K562 (cell line): ENCODE measurements at places on chromosomes 2 and 18. TPM values are rescaled to one million over a fixed set of nuclear protein-coding genes. Genes with fewer than 3 reads are reported as not detected.

GRCh38 chr2:210519594-210519993 is 36.8 kb upstream of the CPS1 start:
- no peak for DNase-seq

GRCh38 chr2:219207884-219208740 is 1.5 kb downstream of the ZFAND2B start:
- no peak for DNase-seq

GRCh38 chr2:121343191-121343590 is 58.2 kb upstream of the TFCP2L1 start:
- DNase-seq, result no peak

DNA sequence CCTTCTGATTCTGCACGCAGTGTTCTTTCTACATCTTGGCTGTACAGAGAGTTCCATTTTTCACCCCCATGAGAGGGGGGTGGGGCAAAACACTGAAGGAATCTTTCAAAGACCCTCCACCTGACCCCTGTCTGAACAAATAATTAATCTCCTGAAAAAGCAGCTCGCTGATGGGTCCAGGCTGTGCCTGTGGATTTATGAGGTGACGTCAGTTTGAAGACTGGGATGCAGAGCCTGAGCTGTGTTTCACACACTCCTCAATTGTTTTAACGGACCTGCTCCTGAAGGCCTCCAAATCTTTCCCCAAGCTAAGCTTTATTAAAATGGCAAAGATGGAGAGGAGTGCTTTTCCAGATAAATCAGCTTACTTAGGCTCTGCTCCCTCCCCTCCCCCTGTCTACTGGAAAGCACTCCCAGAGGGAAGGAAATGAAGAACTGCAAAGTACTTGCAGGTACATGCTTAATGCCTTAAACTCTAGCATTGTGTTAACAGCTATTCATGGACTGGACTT is 390.2 kb upstream of the TNP1 start:
- no peak for DNase-seq

DNA sequence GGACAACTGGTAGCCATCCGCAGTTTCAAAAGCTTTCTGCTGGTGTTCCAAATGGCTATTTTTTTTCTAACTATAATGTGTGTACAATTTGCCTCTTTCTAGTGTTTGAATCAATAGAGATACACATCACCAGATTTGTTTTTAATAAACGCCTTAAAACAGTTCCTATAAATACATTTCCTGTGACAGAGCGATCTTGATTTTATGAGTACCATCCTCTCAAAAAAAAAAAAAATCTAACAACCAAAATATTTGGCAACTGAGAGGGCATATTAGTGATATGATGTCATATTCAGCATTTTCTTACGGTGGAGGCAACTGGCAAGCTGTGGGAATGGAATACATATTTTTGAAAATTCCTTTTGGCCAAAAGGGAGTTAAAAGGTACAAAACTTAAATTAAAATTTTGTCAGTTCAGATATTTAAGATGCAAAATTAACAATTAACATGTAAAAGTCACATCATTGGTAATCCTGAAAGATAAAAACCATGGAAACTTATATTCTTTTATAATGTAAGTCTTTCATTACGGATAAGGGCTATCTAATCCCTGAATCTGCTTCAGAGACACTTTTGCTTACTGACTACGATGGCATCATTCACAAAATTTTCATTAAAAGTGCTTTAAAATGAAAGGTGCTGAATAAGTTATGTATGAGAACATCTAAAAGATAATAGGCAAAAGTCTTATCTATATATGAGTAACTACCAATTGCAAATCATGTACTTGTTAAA is 268.4 kb downstream of the TCF4 start:
- no peak for DNase-seq

GRCh38 chr2:70094171-70094977 is 7.1 kb downstream of the PCBP1 start:
- DNase-seq, result no peak

DNA sequence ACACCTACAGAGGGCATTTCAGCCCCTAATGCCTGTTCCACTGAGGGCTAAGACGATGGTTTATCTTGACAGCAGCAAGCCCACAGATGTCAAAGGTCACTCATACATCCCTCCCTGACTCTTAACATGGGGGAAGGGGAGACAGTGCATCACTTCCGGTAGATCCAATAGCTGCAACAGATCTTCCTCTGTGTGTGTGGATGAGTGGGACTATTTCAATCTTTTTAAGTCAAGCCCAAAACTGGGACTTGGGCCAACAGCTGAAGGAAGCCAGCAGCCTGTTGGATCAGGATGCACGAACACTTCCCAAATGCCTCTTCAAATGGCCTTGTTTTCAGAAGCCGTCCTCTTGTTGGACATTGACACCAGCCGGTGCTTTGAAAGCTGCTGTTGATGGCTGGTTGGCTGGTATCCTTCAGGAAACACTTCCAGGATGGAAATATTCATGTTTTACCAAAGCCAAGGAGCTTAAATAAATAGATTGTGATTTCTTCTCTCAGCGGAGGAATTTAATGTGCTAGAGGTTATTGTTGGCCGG is 59.2 kb downstream of the IL1R2 start:
- DNase-seq, result peak; percentile 81

DNA sequence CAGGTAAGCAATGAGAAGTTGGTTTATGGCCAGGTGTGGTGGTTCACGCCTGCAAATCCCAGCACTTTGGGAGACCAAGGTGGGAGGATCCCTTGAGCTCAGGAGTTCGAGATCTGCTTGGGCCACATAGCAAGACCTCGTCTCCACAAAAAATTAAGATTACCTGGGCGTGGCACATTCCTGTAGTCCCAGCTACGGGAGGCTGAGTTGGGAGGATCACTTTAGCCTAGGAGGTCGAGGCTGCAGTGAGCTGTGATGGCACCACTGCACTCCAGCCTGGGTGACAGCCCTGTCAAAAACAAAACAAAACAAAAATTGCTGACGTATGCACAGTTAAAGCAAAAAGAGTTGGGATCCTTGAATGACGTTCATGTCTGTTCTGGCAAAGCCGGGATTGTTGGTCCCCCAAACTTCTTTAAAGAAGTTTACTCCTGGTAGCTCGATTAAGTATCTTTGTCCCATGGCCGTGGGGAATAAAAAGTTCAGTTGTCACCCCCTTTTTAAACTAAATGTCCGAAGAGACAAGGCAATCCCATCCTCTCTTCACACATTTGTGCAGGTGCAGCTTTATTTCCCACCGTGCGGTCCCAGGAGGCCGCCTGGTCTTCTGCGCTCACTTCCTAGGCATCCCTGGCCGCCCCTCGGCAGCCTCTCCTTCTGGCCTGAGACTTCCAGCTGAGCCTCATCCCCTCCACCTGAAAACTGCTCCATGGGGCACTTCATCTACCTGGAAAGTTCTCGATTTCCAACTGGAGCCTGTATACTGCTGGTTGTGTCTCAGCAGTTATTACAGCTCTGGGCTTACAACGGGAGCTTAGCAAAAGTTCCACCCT is 762 bp upstream of the SPOPL start:
- DNase-seq, result no peak

DNA sequence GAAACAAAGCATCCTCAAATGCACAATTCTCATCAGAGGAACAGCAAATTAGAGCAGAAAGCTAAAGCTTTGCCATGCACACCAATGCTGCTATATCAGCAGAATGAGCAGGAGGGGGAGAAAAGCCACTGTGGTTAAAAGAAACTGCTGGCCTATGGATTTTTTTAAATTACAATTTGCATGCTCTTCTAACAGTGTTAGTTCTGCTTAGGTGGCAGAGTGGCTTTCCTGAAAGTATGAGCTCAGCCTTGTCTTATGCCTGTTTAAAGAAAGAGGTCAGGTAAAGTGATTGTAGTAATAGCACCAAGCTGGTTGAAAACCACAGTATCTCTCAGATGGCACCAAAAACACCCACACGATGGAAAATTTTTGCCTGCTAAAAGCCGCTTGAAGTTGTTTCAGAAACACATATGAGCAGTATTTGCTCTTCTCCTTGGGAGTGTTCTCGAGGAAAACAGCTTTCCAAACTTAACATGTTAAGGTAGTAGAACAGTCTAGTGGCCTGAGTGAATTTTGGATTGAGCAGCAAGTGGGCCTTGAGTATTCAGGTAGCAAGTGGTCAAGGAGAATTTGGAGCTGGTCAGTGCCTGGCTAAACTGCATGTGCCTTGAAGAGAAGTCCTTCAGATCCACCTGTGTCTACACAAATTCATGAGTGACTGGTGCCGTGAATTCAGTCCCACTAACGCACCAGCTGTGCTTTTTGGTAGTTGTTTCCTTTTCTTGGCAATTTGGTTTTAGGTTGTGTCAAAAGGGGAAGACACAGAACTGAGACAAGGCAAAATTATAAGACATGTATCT is 19.6 kb upstream of the NDUFV2 start:
- DNase-seq, result no peak

GRCh38 chr2:100176925-100177324 is 34.5 kb upstream of the AFF3 start:
- no peak for DNase-seq

- DNase-seq, result no peak
These were observed 91.9 kb upstream of the LRP1B start for GRCh38 chr2:142222715-142223114.

DNA sequence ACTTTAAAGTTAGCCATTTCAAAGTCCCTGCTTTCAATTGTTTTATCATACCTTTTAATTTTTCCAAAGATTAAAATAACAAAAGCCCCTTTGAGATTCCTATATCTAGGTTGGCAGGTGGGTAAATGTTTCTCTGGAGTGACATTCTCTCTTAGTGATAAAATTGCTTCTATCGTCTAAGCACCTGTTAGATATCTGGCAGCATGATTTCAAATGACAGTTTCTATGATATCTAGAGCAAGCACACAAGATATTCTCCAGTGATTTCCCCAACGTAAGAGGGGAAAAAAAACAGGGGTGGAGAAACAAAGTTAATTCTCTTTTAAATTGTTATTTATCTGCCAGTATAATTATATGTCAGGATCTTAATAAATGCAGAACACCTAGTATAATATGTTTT is 610.2 kb downstream of the DSC3 start:
- no peak for DNase-seq

GRCh38 chr18:54801374-54801773 is 26.9 kb upstream of the RAB27B start:
- DNase-seq, result no peak

GRCh38 chr2:11579867-11580659 is 46.2 kb downstream of the GREB1 start:
- DNase-seq, result no peak

DNA sequence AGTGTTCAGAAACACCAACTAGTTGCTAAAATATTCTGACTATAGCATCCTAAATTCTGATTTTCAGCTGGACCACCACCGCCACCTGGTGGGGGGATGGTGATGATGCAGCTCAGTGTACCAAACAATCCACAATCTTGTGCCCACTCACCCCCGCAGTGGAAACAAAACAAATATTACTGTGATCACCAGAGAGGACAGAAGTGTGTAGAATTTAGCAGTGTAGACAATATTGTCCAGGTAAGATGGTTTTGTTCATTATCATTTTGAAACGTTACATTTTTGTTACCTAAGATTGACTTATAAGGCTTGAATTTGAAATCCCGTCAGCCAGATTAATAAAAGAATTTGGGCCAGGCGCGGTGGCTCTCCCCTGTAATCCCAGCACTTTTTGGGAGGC is 31.7 kb upstream of the UBXN4 start:
- DNase-seq, result peak; percentile 60

DNA sequence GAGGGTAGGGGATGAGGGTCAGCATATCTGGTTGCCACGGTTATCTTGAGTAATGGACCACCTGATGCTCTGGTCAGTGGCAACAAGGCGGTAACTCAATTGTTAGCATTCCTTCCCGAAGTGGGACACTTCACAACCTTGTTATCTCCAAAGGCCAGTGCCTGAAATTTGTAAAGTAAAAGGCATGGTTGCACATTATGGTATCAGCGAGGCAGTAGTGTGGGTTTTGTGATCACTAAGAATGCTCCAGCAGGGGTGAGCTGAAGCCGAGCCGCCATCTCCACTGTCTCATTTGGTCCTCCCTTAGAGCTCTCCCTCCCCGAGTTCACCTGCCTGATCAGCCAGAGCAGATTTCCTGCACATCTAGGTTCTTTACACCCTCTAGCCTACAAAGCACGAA is 50.5 kb upstream of the LGALSL start:
- DNase-seq, result no peak

DNA sequence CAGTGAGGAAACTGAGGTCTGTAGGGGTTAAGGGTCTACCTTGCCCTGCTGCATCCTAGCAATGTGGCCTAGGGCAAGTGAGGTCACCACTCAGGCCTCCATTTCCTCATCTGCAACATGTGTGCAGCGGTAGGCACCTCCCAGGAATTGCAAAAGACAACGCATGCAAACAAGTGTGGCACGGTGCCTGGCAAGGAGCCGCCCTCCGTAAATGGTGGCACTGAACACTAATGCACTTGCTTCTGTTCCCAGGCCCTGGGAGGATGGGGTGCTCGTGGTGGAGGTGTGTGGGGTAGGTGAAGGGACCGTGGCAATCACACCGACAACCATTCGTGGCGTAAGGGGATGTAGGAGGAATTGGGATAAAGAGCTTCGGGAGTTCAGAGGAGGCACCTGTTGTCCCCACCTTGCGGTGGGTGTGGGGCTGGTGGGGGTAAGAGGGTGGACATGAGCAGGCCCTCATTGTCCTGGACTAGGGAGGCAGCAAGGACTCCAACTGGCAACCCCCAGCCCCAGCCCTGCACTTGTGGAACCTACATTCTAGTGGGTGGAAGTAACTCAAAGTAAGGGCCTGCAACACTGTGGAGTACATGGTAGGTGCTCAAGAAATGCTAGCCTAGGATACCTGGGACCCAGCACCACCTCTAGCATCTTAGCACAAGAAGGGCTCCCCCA is 26.0 kb downstream of the ATOH8 start:
- no peak for DNase-seq

GRCh38 chr2:122263746-122264145 is 508.3 kb downstream of the TSN start:
- no peak for DNase-seq

Gene GRHL1
- total RNA-seq, result 4.6 and 5.5 TPM in 2 replicates

Gene RFX8
- total RNA-seq, result not detected in 2 replicates

Gene MFSD2B
- 10.4 and 10.9 TPM in 2 replicates for total RNA-seq

Gene PRKD3
- 17.7 and 20.7 TPM in 2 replicates for total RNA-seq

Gene IMPA2
- total RNA-seq, result 11.3 and 13.2 TPM in 2 replicates

Gene PLGLB1
- total RNA-seq, result 0.27 TPM in 1 of 2 replicates, not detected in the other

Gene CAPN14
- total RNA-seq, result not detected in 2 replicates

Gene MAT2A
- total RNA-seq, result 376 and 394 TPM in 2 replicates

Gene GPAT2
- total RNA-seq, result 0.33 and 0.94 TPM in 2 replicates

Gene LMAN1
- total RNA-seq, result 80.6 and 84.0 TPM in 2 replicates

Gene ANKRD36B
- 12.3 and 17.2 TPM in 2 replicates for total RNA-seq

Gene GPR75
- total RNA-seq, result 2.2 and 2.3 TPM in 2 replicates

Gene GNLY
- not detected in 2 replicates for total RNA-seq

Gene GAREM1
- 0.33 and 0.51 TPM in 2 replicates for total RNA-seq

Gene STPG4
- not detected in 2 replicates for total RNA-seq
